Neural progenitor cell (in vitro differentiated cells): ENCODE measurements at places on chromosomes 6 and 20. TPM values are rescaled to one million over a fixed set of nuclear protein-coding genes. Genes with fewer than 3 reads are reported as not detected.

DNAH8 gene
- 0.09 and 1.1 TPM in 2 replicates for total RNA-seq

DOK5 gene
- total RNA-seq = 3.0 and 3.1 TPM in 2 replicates

LGSN gene
- total RNA-seq = 0.09 and 0.40 TPM in 2 replicates

DNA sequence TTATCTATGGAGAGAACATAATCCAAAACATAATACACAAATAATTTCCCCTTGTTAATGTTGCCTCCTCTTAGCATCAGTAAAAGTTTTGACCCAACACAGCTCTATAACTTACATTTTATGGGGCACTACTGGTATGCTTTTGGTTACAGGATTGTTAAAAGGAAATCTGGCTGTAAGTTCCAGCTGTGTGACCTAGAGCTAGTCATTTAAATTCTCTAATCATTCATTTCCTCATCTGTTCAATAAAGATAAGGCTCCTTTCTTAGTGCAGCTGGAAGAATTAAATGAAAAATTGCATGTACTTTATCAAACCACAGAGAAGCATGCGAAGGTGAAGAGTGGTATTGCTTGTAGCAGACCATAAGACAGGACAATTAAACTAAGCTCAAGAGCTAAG is 4.6 kb downstream of the SLC17A2 start:
- no peaks in the 10 kb centered on the region for H3K36me3 ChIP-seq
- no peak overlapping the region for H3K4me3 ChIP-seq
- no peaks in the 10 kb centered on the region for H3K4me1 ChIP-seq
- H3K27ac ChIP-seq = no peak overlapping the region
- no peak for DNase-seq
- no peaks in the 10 kb centered on the region for H3K27me3 ChIP-seq

GRCh38 chr6:133893946-133894345 is 5.0 kb downstream of the TCF21 start:
- peaks cover 100% of the 10 kb centered on the region for H3K27me3 ChIP-seq
- DNase-seq = no peak
- H3K4me3 ChIP-seq = no peak overlapping the region
- no peaks in the 10 kb centered on the region for H3K36me3 ChIP-seq

HSPA12B gene
- total RNA-seq = 0.15 and 0.71 TPM in 2 replicates

- H3K4me3 ChIP-seq = no peak overlapping the region
- H3K4me1 ChIP-seq = peaks cover 16% of the 10 kb centered on the region
- H3K36me3 ChIP-seq = no peaks in the 10 kb centered on the region
- peaks cover 73% of the 10 kb centered on the region for H3K27me3 ChIP-seq
Measured at GRCh38 chr6:41529970-41530369, 16.2 kb upstream of the FOXP4 start.

DNA sequence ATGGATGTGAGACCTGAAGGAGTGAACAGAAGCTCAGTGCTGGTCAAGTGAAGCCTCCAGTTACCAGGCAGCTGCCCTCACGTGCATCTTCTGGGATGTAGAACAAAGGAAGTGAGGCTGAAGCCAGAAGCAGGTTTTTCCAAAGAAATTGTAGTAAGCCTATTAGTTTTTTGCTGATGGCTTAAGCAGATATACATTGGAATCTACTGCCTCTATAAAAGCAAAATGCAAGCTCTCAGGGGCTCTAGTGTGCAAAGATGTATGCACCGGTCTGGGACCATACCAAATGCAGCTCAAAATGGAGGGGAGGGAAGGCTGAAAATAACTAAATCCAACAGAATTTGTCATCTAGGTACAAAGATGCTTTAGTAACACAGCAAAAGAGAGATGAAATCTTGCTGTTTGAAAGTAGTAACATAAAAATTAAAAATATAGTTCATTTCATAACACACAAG is 77.0 kb downstream of the DTNBP1 start:
- DNase-seq = no peak
- no peak overlapping the region for H3K4me3 ChIP-seq
- peaks cover 7% of the 10 kb centered on the region for H3K4me1 ChIP-seq
- no peaks in the 10 kb centered on the region for H3K36me3 ChIP-seq

GRCh38 chr20:4607287-4607713 is 114.4 kb upstream of the PRND start:
- no peak overlapping the region for H3K27ac ChIP-seq
- H3K4me1 ChIP-seq = no peaks in the 10 kb centered on the region
- no peak overlapping the region for H3K4me3 ChIP-seq
- H3K27me3 ChIP-seq = no peaks in the 10 kb centered on the region
